T47D (cell line): ENCODE measurements at places on chromosomes 5 and 9.

- DNase-seq: no peak
Measured at GRCh38 chr5:33563983-33564908, 123.5 kb downstream of the TARS1 start.

- DNase-seq: no peak
Measured at GRCh38 chr5:127386557-127386956, 96.0 kb downstream of the MEGF10 start.

DNA sequence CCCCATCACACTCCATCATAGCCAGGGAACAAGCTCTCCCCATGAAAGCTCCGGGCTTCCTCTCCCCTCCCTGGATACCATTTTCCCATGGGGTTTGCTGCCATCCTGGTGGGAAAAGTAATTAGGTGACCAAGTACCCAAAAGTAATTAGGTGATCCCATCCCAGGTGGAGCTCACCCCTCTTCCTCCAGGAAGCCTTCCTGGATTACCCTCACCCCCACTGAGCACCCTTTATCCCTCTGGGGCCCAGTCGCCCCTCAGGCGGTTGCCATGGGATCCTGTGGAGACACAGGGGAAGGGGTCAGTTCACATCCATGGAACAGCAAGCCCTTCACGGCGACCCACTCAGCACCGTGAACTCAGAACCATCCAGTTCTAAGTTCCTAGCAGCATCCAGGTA lies 74.8 kb upstream of the RAPGEF1 start:
- DNase-seq: no peak

GRCh38 chr5:57768745-57769144 lies 286.1 kb upstream of the ACTBL2 start:
- DNase-seq: no peak
